ENCODE measurements at places on chromosomes 13 and 19.

- no peak for DNase-seq
Measured at GRCh38 chr13:75016225-75016624, 465.7 kb downstream of the TBC1D4 start.

- DNase-seq = no peak
Measured at GRCh38 chr13:26518451-26518959, 39.0 kb upstream of the WASF3 start.

- no peak for DNase-seq
Measured at GRCh38 chr13:51134763-51135365, 23.8 kb upstream of the C13orf42 start.

DNA sequence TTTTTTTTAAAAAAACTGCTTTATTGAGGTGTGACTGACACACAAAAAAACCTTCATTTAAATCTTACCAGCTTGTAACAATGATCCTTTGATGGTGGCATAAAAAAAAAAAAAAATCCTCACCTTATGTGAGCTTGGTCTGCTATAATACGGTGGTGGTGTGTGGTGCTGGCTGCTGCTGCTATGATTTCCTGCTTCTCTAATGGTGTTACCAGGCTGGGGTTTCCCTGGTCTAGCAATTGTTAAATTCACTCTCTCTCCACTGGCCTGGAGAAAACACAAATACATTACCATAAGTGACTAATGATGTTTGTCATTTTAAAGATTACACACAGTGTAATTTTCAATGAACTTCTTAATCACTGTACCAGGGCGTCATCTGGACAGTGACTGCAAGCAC lies 60.6 kb downstream of the LNX2 start:
- no peak for DNase-seq

- no peak for DNase-seq
Measured at GRCh38 chr19:1970806-1971502, 30.0 kb downstream of the CSNK1G2 start.

GRCh38 chr13:108980237-108980636 lies 350.8 kb downstream of the MYO16 start:
- no peak for DNase-seq

DNA sequence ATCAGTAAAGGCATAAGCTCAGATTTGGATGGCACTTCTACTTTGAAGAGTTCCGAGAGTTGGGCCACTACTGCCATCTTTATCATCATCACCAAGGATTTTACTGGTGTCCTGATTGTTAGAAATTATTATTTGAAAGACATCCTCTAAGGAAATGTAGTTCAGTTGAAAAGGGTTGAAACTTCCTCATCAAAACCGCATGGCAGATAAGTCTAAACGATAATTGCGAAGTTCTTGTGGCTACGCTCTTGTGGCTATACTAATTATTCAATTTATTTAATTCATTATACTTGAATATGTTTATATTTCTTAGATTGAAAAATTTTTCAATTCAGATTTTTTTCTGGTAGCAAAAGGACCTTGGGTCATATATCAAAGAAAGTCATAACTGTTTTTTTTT lies 22.4 kb downstream of the TNFRSF19 start:
- no peak for DNase-seq

- peak; percentile 87 for DNase-seq
Measured at GRCh38 chr19:33177417-33177979, 16.6 kb upstream of the LRP3 start.

DNA sequence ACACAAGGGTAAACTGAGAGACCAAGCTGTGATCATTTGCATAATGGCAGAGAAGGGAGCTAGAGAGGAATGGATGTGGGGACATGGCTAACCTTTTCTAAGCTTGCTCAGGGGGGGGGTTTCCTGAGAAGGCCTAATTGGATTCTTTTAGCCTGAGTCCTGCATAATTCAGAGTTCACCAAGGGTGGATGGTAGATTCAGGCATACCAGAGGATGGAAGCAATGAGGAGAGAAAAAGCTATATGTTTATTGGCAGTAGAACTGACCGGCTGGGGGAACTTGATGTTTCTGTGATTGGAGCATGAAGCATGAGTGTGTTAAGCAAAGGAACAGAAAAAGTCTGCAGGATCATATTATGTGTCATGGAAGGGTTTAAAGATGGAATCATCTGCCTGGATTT lies 65.9 kb upstream of the KLF12 start:
- DNase-seq = no peak

- no peak for DNase-seq
Measured at GRCh38 chr19:31304831-31305312, 44.4 kb downstream of the TSHZ3 start.

DNA sequence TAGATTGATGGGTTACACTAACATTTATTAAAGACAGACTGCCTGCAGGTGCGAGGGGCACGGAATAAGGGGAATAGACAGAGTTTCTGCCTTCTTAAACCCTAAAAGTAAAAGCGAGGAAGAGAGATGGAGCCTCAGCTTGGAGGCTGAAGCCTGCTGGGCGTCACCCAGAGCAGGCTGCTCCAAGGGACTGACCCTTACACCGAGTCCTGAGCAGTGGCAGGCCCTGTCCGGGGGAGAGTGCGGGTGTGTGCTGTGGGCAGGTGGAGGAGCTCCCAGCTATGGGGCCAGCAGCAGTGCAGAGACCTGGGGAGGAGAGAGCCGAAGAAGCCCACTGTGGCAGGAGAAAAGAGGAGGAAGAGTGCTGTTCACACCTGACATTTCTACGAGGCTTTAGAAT lies 86.4 kb downstream of the SOX1 start:
- DNase-seq = no peak
